Epithelial cell of esophagus (primary cell): ENCODE measurements at places on chromosomes 12 and 14.

DNA sequence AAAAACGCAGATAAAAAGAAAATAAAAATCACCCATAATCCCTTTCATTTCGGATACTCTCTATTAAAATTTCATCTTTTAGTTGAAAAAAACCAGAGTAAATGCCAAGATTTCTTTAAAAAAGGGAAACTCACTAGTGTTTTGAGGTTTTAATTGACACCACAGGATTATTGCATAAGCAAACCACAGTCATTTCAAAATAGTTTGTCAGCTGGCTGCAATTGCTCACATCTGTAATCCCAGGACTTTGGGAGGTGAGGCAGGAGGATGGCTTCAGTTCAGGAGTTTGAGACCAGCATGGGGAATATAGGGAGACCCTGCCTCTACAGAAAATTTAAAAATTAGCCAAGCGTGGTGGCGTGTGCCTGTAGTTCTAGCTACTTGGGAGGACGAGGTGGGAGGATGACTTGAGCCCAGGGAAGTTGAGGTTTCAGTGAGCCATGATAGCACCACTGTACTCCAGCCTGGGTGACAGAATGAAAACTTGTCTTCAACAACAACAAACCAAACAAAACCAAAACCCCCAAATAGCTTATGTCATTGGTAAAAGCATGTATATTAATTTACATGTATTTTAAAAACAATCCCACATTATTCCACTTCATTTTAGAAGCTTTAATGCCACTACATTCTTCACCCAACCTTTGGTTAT, 48.8 kb downstream of the SYNE2 start:
- peak; percentile 65 for DNase-seq

GRCh38 chr12:27179400-27180214, 64.5 kb upstream of the STK38L start:
- DNase-seq: peak; percentile 99

DNA sequence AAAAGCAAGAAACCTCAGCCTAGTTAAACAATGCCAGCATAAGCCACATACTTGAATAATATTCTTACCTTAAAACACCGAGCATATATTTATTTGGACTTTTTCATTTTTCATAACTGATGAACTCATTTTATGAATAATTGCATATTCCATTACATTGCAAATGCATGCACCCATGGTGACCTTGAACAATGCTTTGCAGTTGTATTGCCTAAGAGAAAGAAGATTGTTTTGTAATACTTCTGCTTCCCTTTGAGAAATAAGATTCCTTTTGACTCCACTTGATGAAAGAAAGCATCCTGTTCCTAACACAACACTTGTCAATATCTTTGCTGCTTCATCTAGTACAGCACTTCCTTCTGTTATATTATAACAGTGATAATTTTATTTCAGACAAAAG, 1182.2 kb downstream of the FLRT2 start:
- DNase-seq: peak; percentile 19

GRCh38 chr12:69042557-69042956, 109.6 kb upstream of the CPM start:
- no peak for DNase-seq

DNA sequence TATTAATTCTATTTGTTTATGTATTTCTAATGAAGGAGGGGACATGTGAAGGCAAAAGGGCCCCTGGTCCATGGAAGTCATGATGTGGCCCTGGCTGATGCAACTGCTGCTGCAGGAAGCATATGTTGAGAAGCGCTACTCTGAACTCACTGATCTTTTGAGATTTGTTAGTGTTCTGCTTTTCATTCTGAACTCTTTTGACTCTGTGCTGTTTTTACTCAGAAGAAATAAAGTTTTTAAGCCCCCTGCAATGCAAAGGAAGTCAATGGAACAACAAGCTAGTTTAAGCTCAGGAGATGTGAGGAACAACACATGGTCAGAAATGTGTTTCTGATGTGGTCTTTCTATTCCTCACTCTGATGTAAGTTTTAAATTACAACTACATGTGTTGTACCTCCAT, 88.9 kb upstream of the BTG1 start:
- DNase-seq: no peak

GRCh38 chr12:18363321-18363720, 102.0 kb downstream of the PIK3C2G start:
- DNase-seq: no peak

DNA sequence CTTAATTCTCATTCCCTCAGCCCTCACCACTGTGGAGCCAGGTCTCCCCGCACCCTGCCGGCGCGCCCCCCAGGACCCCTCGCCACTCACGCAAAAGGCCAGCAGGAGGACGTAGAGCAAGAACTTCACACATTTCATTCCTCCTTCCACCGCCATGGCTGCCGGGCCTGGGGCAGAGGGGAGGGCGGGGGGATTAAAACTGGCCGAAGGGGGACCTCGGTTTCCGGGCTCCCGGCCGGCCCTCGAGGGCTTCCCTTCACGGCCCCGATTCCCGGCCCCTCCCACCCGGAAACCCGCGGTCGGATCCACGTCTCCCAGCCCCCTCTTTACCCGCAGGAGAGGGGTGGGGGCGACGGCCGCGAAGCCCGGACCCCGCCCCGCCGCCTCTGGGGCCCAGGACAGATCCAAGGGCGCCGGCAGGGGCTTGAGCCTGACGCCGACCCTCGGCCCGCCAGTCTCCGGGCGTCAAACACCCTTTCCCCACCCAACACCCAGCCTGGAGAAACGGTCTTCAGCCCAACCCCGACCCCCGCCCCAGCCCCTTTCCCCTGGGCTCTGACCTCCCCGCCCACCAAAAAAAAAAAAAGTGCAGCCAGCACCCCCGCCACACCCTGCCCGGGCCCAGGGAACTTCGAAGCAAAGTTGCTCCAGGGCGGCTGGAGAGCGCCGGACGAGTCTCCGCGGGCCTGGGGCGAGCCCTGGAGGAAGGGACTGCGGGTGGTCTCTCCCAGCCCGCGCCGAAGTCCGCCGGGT, 447 bp downstream of the CD63 start:
- peak; percentile 44 for DNase-seq

DNA sequence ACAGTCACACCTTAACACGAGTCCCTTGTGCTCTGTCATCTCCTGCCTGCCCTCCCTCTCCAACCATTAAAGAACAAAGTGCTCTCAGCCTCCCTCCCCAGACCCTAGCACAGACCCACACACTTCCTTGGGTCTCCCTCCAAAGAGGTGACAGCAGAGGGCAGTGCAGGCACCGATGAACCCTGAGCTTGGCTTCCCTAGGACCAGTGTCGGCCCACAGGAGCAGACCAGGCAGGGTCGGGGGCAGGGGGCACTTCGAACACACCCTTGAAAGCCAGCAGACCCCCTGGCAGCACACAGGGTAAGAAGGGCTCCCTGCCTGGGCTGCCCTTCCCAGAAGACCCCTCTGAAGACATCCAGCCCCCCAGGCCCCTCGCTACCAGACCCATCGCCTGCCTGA, 7.0 kb downstream of the CDK2AP1 start:
- DNase-seq: no peak

- DNase-seq: no peak
Observed at GRCh38 chr12:40566271-40566670, 126.0 kb upstream of the CNTN1 start.

GRCh38 chr12:129909051-129910020, 5.5 kb upstream of the TMEM132D start:
- no peak for DNase-seq

- peak; percentile 80 for DNase-seq
Observed at GRCh38 chr14:61388173-61388975, 67.0 kb downstream of the PRKCH start.

GRCh38 chr12:93798279-93799151, 121.3 kb downstream of the CRADD start:
- no peak for DNase-seq

DNA sequence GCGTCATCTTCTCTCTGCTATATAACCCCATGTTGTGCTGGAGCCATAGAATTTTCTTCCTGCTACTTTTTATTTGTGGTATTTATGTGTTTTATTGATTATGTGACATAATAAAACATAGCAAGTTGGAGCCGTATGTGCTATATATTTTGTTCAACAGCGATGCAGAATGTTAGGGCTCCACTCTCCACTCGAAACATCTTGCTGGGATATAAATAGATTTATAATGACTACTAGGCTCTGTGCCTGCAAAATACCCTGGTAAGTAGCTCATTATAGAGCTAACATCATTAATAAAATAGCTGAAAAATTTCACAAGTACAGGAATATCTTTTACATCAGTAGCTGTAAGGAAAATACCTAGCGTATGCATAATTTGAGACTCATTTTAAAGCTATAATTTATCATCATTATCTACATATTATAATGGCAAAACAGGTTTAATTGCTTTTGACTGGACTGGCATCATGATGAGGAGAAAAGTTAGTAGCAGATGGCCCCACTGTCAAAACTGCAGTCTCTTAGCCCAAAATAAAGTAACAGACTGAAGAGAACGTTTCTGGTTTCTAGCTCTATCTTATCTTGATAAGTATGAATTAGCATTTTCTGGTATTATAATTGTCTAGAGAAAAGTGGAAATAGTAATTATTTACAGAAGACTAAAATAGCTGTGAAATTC, 263.0 kb downstream of the NEDD1 start:
- DNase-seq: no peak

DNA sequence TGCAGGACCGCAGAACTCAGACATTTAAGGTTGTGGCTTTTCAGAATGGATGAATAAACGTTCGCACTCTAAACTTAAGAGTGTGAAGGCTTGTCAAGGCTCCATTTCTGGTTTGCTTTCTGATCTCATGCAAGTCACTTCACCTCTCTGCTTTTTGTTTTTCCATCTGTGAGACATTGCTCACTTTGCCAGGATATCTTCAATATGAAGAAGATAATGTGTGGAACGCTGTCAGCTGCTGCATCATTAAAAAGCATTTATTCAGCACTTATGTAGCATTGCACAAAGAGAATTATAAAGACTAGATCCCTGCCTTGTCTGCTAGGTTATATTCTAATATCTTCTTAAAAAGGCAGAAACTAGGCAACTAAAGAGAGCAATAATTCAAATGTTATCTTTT, 172.2 kb downstream of the CACNA1C start:
- DNase-seq: no peak

GRCh38 chr14:36502558-36503508, 17.2 kb downstream of the NKX2-1 start:
- DNase-seq: no peak

GRCh38 chr12:108802101-108802961, 55.1 kb downstream of the SSH1 start:
- DNase-seq: no peak

GRCh38 chr14:94536836-94537235, 24.4 kb upstream of the SERPINA4 start:
- peak; percentile 4 for DNase-seq

GRCh38 chr12:75848431-75848925, 183.1 kb downstream of the PHLDA1 start:
- no peak for DNase-seq

GRCh38 chr14:95356245-95356869, 36.6 kb upstream of the CLMN start:
- no peak for DNase-seq

- no peak for DNase-seq
Observed at GRCh38 chr12:3533703-3534386, 42.8 kb downstream of the PRMT8 start.

DNA sequence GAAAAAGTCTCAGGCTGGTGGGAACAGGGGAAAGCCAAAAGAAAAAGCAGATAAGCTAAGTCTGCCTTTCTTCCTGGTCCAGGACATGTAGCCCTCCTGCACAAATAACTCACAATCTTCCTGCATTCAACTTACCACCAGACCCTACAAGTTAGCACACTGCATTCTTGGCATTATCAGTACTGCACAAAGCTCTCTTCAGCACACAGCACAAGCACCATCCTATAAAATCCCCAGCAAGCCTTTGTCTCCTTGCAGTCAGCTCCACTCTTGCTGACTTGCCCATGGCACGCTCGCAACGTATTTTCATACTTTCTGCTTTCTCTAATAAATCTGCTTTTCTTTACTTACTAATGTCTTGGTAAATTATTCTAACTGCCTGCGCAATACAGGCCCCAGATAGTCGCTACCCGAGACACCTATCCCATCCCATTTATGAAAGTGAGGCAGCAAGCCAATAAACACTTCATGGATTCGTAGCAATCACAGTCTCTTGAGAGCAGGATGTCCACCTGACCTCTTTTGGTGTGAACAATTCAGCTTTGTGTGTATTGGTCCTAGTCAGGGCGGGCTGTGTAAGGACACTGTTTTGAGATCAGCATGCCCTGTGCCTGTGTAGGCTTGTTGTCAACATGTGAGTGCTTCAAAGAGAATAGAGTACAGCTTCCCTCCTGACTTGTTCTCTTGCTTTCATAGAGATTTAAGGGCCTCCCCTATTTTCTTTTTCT, 49.0 kb downstream of the TMEM117 start:
- peak; percentile 75 for DNase-seq

- no peak for DNase-seq
Observed at GRCh38 chr12:58870595-58870994, 49.7 kb downstream of the LRIG3 start.

GRCh38 chr12:12506496-12506890, 56.2 kb downstream of the DUSP16 start:
- DNase-seq: no peak

GRCh38 chr12:101909646-101910045, 32.3 kb downstream of the DRAM1 start:
- DNase-seq: no peak

- DNase-seq: peak; percentile 54
Observed at GRCh38 chr12:8078398-8078797, 3.7 kb upstream of the NECAP1 start.

- peak; percentile 50 for DNase-seq
Observed at GRCh38 chr14:51079489-51079888, 15.4 kb downstream of the TRIM9 start.

DNA sequence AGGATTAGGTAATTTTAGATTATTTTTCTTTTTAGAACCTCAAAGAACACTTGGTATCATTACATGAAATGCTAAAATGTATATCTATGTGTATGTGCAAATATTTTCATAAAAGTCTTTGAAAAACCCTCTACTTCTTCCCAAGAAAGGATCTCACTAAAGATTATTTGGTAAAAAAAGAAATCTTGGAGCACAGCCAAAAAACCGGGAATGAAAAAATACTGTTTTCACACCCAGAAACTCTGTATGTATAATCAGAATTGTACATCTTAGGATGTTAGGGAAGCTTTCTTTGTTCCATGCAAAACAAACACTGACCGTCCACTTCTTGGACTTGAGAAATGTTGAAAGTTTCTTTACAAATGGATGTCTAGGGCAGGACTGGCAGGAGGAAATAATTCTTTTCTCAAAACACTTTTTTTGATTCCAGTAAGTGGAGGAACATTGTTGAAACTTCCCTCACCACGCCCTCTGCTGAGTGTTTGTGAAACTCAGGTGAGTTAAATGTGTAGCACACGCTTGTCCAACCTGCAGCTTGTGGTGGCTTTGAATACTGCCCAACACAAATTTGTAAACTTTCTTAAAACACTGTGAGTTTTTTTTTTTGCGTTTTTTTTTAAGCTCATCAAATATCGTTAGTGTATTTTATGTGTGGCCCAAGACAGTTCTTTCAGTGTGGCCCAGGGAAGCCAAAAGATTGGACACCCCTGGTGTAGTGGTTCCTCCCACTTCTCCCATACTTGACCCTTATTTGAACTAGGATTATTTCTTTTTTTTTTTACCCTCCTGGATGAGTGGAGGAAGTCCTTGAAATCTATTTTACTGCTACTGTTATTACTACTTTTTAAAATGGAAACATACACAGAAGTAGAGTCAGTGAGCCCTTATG, 26.6 kb downstream of the FBXO34 start:
- peak; percentile 83 for DNase-seq

- no peak for DNase-seq
Observed at GRCh38 chr14:94636744-94637412, 24.7 kb downstream of the SERPINA3 start.
